ENCODE measurements at places on chromosomes 12 and 14.

DNA sequence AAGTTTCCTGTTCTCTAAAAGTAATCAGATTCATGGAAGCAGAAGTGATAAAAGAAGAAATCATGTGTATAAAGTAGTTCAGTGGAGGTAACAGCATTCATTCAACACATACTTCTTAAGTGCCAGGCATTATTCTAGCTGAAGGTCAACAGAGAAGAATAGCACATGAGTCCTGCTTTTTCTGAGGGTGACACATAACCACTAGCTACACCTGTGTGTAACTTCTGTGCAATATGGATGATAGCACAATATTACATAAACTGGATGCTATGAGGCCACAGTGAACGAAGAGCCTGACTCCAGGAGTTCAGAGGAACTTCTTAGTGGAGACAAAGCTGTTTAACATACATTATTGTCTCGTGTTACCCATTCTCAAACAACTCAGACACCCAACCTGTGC lies 114.3 kb upstream of the PCED1B start:
- DNase-seq: no peak

DNA sequence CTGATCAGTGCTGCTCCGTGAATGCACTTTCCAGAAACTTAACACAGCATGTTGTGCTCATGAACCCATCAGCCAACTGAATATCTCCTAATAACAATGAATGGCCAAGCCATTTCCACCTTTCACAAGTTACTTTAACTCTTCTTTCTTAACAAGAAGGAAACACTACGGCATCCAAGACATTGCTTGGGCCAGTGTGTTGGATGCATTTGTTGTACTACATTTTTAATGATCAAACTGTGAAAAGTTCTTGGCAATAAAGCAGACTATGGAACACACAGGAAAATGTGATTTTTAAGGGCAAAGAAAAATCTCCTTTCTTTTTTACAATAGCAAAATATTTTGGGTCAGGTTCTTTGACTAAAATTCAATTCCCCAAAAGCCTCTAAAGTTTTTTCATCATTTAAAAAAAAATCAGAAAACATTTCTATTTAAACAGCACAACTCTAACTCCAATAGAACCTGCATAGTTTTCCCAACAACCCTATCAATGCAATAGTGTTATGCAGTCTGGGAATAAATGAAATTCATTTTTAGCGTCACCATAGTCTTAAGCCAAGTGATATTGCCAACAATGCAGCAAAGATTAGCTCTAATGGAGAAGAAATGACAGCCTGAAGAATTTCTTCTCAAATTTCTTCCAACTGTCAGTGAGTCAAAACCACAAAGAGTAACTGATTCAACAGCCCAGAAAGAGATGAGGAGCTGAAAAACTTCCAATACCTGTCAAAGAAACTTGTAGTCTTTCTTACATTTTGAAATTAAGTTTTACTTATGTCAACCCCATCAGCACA lies 50.7 kb upstream of the PTPRR start:
- no peak for DNase-seq

- DNase-seq: no peak
These were observed 1.2 kb downstream of the TMEM120B start for GRCh38 chr12:121713793-121714192.

- DNase-seq: no peak
These were observed 114.4 kb downstream of the FOXA1 start for GRCh38 chr14:37480446-37481290.

DNA sequence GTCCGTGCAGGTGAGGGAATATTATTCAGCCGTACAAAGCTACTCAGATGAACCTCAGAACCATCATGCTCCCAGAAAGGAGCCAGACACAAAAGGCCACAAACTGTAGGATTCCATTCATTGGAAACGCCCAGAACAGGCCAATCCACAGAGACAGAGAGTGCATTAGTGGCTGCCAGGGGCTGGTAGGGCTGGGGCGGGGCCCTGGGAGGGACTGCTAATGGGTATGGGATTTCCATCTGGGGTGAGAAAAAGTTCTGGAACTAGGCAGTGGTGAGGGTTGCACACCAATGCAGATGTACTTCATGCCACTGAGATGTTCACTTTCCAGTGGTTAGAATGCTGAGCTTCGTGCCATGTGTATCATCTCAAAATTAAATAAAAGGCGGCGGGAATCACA lies 101.1 kb downstream of the RFLNA start:
- DNase-seq: no peak

DNA sequence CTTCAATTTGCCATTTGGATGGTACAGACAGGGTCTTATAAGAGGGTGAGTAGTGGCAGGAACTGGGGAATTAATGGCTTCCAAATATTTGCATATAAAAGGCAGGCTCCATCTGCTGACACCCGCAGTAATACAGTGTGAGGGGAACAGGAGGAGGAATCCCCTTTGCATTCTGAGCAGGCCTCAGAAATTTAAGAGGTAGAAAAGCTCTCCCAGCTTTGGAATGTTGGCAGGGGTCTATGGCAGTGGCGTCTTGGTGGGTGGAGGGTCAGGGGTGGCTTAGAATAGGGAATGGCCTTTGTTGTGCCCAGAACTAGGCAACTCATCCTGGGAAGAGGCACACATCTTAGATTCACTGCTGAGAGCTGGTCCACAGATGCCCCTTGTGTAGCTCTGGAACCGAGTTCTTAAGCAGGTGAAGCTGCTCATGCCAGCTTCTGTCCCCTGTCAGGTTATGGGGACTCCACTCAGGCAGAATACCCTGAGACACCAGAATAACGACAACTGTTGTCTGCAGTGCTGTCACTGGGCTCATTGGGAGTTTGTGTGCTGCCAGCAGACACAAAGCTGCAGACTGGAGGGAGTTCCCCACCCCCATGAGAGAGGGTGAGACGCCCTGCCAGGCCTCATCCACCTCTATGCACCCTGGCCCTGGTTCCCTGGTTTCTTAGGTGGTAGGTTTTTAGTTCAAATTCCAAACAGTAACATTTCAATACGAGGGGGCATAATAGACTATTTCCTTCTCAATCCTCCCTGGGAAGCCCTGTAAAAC lies 190.2 kb downstream of the MON2 start:
- DNase-seq: no peak

GRCh38 chr12:58655375-58655774 lies 264.9 kb downstream of the LRIG3 start:
- DNase-seq: no peak

GRCh38 chr12:112439769-112440168 lies 21.0 kb downstream of the PTPN11 start:
- DNase-seq: no peak

GRCh38 chr12:122244565-122245371 lies 18.9 kb upstream of the DIABLO start:
- DNase-seq: no peak

DNA sequence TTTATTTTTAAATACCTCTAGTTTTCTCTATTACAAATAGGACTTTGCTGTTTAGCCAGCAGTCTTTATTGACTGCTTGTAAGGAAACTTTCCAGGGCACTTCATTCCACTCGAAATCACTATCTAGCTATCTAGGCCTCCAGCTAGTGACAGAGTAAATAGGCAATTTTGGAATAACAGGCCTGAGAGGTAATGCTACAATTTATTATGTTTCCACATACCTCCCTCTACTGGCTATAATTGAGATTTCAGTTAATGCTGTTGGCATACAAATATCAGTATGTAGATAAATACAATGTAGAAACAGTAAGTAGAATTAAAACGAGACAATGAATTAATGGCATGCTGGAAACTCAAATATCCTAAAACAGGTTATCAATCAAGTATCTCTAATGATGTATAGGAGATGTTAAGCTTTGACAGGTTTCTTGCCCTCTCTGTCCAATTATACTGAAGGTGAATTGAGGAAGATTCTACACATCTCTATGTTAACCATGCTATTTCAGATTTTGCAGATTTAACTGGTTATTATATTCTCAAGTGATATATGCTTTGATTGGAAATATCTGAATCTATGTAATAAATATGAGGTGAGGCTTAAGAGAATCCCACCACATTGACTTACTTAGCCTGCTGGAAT lies 7.2 kb downstream of the DTD2 start:
- no peak for DNase-seq

DNA sequence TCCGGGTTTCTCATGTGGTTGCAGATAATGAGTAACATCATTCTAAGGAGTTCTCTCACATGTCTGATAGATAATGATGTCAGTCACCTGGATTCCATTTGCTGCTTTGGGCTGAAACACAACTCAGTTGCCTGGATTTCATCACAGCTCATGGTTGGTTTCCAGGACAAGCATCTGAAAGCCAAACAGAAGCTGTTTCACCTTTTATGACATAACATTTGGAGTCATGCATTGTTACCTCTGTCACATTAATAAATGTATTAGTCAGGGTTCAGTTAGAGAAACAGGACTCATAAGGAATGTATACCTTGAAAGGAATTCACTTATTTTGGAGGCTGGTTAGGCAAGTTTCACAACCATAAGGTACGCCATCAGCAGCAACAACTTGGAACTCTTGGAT lies 251.9 kb upstream of the ATXN7L3B start:
- DNase-seq: no peak

DNA sequence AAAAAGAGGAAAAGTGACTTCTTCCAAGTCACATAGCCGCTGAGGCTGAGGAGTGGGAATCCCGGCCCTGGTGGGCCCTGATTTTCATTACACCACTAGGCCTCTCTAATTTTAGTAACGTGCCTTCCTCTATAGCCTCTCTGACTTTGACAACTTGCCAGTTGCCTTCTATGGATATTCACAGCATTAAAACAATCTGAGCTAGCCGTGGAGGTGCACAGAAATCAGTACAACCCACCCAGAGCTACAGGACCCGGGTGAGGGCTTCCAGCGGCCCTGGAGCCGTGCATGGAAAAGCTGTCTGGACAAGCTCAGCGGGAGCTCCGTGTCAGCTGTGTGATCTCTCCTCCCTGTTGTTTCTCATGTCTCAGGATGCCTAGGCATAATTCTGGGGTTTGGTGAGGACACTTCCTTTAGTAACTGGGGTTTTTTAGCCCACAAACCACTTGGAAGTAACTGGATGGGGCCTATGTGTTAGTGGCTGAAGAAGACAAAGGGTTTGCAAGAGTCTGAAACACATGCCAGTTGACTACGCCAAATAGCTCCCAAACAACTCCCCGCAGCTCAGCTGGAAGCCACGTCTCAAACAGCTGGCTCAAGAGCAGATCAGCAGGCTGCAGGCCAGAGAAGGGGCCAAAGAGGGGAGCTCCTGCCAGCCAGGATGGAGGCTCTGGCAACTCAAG lies 53.0 kb downstream of the SSH1 start:
- peak; percentile 91 for DNase-seq

DNA sequence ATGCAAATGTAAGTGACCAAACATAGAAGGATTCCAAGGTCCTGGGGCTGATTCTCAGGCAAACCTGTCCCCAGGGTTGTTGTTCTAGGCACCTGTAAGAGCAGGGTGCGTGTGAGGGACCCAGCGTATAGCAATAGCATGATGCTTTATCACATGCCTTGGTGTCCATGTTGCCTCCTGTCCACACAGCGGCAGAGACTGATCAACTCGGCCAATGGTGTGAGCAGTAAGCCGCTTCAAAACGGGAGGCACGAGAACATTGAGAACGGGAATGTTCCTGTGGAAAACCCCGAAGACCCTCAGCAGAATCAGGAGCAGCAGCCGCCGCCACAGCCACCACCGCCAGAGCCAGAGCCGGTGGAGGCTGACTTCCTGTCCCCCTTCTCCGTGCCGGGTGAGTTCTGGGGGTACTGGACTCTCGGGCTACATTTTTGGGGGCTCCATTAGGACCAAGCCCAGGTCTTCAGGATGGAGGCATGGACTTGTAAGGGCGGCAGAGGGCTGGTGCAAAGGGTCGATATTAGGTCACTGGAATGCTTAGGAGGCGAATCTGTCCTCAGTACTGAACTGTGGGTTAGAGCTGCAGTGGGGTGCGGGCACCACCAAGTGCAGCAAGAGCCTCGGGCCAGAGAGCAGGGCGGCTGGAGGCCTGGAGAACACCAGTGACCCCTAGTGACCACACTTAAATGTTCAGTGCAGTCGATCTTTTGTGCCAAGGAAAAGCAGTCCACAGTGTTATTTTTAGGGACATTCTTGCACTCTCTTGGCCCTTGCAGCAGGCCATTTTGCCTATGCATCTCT lies 57.2 kb upstream of the RIN3 start:
- no peak for DNase-seq

- no peak for DNase-seq
These were observed 14.2 kb upstream of the CARMIL3 start for GRCh38 chr14:24037658-24038037.

GRCh38 chr14:34470319-34470718 lies 8.3 kb upstream of the SPTSSA start:
- no peak for DNase-seq

DNA sequence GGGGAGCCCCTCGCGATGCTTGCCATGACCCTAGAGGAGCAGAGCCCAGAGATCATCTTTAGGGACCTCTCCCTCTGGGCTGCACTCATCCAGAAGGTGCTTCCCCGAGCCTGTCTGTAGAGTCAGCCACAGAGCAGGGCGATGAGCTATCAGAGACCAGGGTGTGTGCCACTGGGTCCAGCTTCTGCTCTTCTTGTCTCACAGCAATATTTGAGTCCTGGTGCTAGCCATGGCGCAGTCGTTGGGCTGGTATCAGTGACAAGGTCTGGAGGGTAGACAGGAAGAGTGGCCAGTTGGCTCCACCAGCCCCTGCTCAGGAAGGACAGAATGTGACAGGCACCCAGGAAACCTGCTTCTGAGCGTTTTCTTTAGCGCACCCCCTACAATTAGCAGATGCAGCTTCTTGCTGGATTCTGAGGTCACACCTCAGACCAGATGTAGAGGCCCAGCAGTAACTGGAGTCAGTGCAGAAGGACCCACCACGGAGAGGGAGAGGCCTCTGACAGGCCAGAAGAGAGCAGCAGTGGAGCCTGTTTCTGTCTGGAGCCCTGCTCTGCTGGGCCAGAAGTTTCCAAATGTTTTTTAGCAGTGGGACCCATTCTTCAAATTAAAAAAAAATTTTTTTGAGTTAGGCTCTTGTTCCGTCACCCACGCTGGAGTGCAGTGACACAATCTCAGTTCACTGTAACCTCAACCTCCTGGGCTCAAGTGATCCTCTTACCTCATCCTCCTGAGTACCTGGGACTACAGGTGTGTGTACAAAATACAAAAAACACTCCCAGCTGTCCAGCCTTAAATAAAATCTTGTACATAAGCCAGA lies 23.7 kb downstream of the ANKRD9 start:
- DNase-seq: no peak
